EH (cell line): ENCODE measurements at places on chromosomes 12 and 14.
A peak's percentile ranks its signal among the peaks of the same experiment; 100 is the strongest.

DNA sequence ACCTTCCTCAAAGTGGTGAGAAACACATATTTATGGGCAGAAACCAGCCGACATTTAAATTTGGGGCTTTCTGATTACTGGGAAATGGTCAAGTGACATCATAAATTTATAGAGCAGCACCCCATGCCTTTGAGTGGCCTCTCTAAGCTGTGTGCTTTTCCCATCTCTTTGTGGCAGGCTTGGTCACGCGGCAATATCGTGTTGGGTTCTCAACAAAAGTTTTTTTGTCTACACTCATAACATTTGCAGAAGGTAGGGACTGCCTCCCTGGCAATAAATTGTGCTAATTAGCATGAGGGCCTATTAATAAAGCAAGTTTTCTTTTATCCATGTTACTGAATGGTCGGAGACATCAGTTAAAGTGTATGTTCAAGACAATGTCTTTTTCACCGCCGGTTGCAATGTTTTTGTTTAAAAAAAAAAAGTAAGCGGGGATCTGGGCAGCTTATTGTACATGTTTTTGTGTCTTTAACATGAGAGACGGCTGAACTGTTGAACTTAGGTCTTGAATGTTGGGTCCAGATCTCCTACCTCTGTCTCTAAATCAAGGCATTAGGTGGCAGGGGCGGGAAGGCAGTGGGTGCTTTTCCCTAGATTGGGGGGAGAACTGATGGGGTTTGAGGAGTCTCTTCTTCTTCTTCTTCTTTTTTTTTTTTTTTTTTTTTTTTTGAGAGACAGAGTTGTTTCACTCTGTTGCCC lies 193.3 kb downstream of the PHETA1 start:
- no peak for DNase-seq

DNA sequence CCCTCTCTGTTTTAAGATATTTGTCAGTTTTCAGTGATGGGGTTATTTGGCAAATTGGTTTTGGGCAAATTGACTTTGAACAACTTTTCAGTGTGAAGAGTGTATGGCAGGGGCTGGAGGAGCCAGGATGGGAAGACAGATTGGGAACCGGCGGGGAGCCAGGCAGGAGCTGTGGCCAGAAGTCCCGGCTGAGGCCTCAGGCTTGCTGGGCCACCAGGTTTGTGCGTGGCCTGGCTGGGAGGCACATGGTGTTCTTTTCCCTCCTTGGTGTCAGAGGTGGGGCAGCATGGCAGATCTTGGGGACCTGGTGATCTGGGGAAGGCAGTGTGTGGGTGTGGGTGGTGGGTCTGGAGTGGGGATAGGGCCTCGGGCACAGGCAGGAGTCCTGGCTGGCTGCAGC lies 61.1 kb downstream of the SLC25A47 start:
- DNase-seq: no peak

DNA sequence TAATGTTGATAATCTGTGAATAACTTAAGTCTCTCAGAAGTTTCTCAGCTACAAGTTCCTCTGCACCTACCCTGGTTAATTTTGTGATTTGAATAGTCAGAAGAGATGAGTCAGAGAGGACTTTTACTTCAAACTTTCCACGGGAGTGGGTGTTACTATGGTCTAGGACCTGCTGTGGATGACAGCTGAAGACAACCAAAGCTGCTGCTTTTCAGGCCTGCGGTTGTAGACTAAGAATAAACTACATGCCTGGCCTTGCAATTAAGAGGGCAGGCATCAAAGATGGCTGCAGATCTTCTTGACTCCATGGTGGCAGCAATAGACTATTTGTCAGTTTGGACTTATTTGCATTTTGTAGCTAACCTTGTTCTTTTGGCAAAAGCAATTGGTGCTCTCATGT lies 227.1 kb upstream of the KRR1 start:
- no peak for DNase-seq

GRCh38 chr12:128856035-128856790 lies 2.9 kb downstream of the GLT1D1 start:
- DNase-seq: no peak

DNA sequence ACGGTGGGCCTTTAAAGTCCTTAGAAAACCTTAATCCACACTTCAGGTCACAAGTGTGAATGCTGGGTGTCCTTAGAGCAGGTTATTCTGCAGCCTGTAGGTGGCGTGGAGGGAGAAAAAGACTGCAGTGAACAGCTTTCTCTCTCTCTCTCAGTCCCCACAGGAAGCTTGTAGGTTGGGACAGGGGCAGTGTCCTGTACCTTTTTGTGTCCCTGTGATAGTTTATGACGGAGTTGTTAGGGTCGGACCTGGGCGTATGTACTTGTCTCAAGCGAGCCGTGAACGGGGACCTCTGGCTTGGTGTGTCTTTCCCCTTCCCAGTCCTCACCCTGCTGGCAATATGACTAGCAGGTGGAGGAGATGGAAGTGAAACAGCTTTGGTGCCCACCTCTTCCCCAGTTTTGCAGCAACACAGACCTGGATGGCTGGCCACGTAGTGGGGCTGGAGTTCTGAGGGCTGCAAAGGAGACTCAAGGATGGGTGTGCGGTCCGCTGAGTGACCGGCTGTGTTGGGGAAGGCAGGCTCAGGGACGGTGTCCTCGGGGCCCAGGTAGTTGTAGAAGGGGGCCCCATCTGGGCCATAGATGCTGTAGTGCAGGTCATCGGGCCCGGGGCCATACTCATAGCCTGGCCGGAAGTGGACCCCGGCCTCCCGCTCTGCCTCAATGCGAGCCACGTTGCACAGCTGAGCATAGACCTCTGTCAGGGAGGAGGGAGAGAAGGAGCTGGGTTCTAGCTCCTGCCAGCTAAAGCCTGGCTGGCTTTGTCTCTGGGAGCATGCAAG lies 8.9 kb downstream of the ISCA2 start:
- DNase-seq: peak; percentile 52

DNA sequence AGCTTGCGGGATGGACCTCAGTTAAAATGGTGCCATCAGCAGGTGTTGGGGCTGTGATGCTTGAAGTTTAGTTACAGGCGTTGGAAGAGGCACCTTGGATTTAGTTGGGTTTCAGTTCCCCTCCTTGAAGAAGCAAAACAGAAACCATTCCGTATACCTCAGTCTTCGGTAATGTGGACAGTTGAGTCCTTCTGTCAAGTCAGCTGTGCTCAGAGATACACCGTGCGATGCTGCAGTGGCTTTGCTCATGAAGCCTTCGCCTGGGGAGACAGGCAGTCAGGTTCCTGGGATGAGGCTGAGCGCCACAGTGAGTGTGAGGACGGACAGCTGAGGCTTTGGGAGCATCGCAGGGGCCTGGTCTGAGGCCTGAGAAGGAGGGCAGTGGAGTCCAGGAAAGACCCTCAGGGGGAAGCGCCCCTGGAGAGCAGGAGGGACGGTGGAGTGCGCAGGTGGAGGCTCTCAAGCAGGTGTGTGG lies 7.4 kb downstream of the RAN start:
- DNase-seq: no peak

- DNase-seq: no peak
Observed at GRCh38 chr12:68178774-68179439, 19.4 kb upstream of the IFNG start.

DNA sequence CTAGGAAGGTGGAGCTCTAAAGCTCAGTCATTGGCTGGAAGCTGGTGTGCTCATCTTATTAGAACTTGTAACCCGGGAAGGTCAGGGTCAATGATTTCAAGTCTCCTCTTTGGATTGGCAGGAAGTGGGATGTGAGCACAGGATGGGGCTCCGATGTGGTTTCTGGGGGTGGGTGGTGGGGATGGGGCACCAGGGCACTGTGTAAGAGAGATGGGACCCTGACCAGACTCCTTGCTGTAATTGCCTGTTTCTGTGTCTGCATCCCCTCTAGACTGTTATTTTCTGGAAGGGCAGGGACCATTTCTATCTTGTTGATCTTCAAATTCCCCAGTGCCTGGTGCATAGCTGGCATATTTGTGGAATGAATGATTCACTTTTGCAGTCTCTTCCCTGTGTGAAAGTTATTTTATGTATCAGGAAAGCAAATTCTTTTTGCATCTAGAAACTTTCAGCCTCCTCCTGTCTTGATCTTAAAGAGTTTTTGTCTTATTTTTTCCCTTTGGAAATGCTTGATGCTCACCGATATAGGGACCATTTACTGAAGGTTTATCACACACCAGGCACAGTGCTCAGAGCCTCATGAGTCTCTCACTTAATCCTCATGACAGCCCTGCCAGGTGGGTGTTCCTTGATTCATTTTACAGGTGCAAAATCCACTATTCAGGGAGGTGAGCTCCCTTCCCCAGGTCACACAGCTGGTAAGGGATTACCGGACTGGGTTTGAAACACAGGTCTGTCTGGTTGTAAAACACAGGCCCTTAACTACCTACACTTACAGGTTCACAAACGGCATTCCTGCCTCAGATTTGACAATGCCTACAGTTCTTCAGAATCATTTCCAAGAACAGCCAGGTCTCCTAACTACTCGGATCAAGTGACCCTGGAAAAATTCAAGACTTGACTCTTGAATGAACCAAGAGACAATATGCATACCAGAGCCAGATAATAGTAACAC lies 86.9 kb upstream of the IGF1 start:
- peak; percentile 97 for DNase-seq

- DNase-seq: no peak
Observed at GRCh38 chr12:42525444-42525843, 64.1 kb downstream of the PRICKLE1 start.

DNA sequence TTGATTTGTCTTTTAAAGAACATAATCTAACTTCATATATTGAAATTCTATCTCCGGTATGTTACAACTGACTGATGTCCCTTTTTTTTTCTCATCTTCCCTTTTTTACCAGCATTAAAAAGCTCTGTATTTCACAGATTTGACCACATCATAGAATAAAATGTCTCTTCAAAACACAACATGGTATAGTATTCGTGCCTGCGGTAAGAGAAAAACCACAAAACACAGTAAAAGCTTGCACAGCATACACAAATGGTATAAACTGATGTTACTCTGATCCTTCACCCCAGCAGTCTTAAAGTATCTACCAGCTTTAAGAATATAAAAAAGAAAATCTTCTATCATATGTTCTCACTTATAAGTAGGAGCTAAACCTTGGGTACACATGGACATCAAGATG lies 83.4 kb downstream of the HECTD1 start:
- no peak for DNase-seq

DNA sequence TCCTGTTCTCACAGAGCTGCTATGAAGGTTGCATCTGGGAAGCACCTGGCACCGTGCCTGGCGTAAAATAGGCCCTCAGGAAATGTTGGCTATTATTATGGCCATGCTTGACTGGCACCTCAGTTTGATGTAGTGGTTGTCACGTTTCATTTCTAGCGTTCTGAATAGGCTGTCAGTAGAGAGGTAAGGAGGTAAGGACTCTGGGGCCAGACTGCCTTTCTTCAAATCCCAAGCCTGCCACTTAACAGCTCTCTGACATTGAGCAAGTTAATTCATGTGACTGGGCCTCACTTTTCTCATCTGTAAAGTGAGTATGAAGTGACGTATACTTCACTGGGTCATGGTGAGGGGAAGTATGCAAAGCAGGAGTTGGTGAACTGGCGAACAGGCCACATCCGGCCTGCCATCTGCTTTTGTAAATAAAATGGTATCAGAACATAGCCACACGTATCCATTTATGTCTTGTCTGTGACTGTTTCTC lies 196.2 kb downstream of the CACNA1C start:
- DNase-seq: peak; percentile 94

- DNase-seq: peak; percentile 9
Observed at GRCh38 chr12:68410018-68410660, 78.0 kb upstream of the MDM1 start.

DNA sequence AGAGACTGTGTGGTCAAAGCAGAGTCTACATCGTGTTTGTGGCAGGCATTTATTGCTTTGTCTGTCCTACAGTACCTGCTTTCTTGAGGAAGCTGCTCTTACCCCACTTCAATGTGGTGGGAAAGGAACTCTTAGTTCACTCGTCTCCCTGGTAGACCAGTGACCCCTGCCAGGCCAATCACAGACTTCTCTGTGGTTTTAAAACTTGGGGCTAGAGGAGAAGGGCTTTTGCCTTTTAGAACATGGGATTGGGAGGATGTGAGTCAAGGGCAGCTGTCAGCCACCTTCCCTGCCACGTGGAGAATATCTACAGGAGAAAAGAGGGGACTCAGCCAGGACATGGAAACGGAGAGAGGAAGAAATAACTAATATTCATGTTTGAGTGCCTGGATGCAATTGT lies 36.8 kb upstream of the TMED10 start:
- no peak for DNase-seq

DNA sequence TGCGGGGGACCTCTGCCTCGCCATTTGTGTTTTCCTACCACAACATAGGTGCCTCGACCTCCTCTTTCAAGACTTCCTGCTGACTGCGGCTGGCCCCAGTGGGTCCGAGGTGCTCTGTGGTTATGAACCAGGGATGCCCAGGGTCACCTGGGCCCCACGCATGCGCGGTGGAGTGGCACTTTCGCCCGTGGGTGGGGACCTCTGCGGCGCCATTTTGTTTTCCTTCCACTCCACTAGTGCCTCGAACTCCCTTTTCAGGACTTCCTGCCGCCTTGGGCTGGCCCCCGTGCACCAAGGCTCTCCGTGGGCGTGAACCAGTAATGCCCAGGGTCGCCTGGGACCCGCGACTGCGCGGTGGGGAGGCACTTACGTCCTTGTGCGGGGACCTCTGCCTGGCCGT lies 351.6 kb downstream of the ALG10 start:
- DNase-seq: no peak

DNA sequence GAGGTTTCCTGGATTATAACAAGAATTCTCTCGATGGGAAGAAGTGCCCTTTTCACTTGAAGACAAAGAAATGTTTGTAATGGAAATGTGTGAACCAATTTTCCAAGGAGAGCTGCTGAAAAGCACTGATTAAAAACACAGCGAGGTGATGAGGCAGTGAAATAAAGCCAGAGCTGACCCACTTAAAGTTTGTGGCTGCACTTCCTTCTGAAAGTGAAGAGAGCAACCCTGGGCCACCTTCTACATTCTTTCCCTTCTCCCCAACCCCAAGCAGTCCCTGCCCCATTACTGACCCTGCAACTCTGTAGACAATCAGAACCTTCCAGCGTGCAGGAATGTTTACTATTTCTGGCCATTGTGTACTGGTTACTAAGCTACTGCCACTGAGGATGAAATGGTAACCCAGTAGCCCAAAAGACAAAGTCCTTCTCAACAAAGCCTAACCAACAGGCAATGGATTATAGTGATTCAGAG lies 173.9 kb downstream of the TTC7B start:
- DNase-seq: peak; percentile 58

GRCh38 chr12:90940872-90941499 lies 14.0 kb downstream of the CCER1 start:
- peak; percentile 71 for DNase-seq

- DNase-seq: peak; percentile 15
Observed at GRCh38 chr12:121537814-121538698, 42.8 kb downstream of the KDM2B start.

- DNase-seq: peak; percentile 26
Observed at GRCh38 chr12:75483431-75483830, 2.9 kb downstream of the GLIPR1 start.
